Amniotic stem cell (primary cell): ENCODE measurements at places on chromosomes 7 and 10.
A peak's percentile ranks its signal among the peaks of the same experiment; 100 is the strongest.

DNA sequence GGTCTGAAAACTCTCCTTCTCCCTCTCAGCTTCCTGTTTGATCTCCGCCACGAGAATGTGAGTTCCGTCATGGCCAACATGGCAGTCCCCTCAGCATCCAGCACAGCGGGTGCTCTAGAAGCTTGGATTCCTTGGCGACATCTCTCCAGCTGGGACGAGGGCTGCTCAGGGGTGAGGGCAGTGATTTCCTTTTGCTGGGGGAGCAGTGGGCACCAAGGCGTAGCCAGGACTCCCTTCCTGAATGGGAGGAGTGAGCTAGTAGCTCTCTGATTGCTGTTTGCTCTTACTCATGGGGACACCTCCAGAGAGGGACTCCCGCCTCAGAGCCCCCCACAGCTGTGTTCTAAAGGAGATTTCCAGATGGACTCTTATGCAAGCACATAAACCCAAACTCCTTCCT, 28.8 kb upstream of the CTBP2 start:
- no peak for DNase-seq

GRCh38 chr10:119860866-119861607, 11.6 kb downstream of the MCMBP start:
- DNase-seq, result no peak

- DNase-seq, result no peak
These were observed 140.0 kb downstream of the LHPP start for GRCh38 chr10:124601431-124602120.

GRCh38 chr10:67864607-67865371, 19.7 kb upstream of the SIRT1 start:
- no peak for DNase-seq

GRCh38 chr7:79528421-79528820, 75.0 kb upstream of the MAGI2 start:
- DNase-seq, result no peak

GRCh38 chr7:80392229-80393169, 119.4 kb downstream of the GNAT3 start:
- DNase-seq, result peak; percentile 21
